ENCODE measurements at places on chromosomes 5 and 9.
A peak's percentile ranks its signal among the peaks of the same experiment; 100 is the strongest.

GRCh38 chr9:120870206-120870605, 6.8 kb downstream of the PHF19 start:
- DNase-seq: no peak

GRCh38 chr9:88544245-88544644, 9.3 kb downstream of the NXNL2 start:
- no peak for DNase-seq

DNA sequence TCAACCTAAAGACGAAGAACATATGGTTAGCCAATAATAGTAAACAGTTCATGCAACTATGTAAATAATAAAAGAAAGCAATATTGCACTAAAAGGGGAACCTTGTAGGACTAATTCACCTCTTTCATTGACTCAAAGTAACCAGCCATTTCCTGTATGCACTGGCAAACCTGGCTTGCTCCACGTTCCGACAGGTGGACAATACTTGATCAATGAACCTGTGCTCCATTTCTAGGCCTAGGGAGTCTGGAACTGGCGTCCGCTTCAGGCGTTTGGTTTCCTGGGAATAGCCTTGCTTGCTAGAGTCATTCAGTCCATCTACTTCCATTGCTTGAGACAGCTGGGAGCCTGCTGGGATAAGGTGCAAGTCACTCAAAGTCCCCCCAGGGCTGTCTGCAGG, 41.6 kb downstream of the PTAR1 start:
- no peak for DNase-seq

DNA sequence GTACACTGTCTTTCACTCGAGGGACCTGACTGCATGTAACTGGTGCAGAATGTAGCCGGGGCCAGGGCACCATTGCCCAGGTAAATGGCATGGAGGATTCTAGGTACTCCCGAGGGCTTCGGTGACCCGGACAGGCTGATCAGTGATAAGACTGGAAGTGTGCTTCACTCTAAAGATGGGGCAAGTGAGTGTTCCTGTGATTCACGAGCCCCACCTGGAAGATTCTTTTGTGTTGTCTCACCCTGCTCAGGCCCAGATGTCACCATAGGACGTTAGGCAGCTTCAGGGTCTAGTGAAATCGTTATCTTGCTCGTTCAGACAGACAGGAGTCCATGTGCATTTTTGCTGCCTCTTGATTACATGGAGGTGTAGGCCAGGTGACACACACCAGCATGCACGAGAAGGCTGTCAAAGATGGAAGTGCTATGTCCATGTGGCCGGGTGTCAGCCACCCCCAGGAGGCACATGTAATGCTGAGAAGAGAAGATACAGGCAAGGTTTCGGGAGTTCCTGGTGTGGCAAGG, 73.9 kb downstream of the WNK2 start:
- DNase-seq: no peak

- DNase-seq: no peak
Observed at GRCh38 chr5:35464757-35465156, 152.9 kb upstream of the SPEF2 start.

- DNase-seq: no peak
Observed at GRCh38 chr9:34072868-34073590, 24.3 kb upstream of the UBAP2 start.

GRCh38 chr5:147918899-147919298, 12.6 kb upstream of the C5orf46 start:
- peak; percentile 34 for DNase-seq

DNA sequence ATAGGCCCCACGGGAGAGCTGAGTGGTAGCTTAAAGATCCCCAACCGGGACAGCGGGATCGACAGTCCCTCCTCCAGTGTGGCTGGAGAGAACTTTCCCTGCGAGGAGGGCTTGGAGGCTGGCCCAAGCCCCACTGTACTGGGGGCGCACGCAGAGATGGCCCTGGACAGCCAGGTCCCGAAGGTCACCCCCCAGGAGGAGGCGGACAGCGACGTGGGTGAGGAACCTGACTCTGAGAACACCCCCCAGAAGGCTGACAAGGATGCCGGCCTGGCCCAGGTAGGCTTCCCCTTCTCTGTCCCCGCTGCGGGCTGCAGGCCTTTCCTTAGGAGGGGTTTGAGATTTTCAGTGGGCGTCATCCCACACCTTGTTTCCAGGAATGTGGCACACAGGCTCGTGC, 29.1 kb downstream of the FGD3 start:
- no peak for DNase-seq

DNA sequence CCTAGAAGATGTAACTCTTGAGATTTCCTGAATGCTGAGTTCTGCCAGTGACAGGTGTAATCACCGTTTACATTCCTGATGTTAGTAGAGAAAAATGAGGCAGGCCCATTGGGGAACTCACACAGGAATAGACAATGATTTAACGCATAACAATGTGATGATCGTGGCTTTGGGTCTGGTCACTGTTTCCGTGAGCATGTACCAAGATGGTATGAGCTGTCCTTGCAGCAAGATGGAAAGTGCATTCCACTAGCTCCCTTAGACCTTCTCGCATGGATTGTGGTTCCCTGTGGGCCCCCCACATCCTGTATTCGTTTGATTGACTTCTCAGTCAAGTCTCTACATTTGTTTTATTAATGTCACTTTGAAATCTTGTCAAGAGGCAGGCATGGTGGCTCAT, 124.0 kb upstream of the DAP start:
- no peak for DNase-seq

DNA sequence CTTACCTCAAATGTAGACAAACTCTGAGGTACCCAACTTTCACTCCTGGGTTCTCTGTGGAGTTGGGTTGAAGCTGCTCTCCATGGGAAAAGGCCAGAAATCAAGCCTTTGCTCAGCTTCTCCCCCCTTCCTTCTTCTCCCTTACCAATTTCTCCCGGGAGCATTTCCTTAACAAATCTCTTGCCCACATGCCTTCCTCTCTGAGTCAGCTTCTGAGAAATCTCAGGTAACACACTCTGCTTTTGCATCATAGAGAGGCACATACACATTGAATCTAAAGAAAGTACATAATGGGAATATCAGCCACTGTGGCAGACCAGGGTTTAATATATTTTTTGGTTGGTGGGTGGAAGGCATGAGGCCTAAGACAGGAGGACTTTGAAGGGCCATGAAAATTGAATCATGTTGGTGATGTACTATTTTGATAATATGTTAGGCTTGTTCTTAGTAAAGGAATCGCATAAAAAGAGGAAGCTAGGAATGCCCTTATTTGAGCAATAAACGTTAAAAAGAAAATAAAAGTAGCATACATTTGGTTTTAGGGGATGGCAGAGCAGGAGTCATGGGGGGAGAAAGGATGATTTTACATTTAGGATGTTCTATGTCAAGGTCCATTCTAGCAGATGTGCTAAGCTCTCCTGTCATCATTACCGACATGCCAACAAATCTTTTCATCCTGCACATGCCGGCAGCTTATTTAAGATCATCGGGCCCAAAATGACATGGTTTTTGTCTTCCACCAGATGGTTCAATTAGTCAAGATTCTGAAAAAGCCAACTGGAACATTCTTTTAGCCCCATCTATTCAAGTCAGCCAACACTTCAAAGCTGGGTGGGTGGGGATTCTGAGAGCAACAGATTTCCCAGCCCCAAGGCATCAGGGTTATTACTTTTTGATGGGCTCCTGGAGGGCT, 199.5 kb upstream of the CLINT1 start:
- no peak for DNase-seq

DNA sequence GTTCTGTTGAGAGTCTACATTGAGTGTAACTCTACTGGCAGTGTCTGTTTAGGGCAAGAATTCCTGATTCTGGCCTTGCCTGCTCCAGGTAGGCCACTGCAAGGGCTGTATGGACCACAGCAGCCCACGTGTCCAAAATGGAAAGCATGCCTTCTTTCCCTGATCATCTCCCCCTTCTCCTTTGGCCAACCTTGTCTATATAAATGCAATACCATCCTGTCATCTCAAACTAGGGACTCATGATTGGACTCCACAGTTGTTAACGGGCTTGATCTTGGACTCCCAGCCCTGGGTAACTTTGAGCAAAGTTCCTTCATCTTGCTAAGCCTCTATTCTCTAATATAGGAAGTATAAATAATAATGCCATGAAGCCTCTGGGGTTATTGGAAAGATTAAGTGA, 533.6 kb downstream of the BNC2 start:
- DNase-seq: no peak

GRCh38 chr5:50720061-50720710, 53.7 kb downstream of the PARP8 start:
- no peak for DNase-seq

DNA sequence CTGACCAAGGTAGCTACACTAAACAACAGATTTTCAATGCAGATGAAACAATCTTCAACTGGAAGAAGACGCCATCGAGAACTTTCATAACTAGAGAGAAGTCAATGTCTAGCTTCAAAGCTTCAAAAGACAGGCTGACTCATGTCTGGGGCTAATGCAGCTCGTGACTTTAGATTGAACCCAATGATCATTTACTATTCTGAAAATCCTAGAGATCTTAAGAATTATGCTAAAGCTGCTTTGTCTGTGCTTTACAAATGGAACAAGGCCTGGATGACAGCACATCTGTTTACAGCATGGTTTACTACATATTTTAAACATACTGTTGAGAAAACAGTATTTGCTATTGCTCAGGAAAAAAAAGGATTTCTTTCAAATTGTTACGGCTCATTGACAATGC, 54.9 kb downstream of the RICTOR start:
- no peak for DNase-seq

GRCh38 chr5:98513380-98513779, 260.1 kb upstream of the RGMB start:
- DNase-seq: peak; percentile 37

GRCh38 chr5:4576161-4576748, 563.9 kb upstream of the ADAMTS16 start:
- DNase-seq: no peak

GRCh38 chr5:174364676-174365075, 319.2 kb downstream of the NSG2 start:
- no peak for DNase-seq

- DNase-seq: no peak
Observed at GRCh38 chr9:13377171-13377925, 97.9 kb upstream of the MPDZ start.

DNA sequence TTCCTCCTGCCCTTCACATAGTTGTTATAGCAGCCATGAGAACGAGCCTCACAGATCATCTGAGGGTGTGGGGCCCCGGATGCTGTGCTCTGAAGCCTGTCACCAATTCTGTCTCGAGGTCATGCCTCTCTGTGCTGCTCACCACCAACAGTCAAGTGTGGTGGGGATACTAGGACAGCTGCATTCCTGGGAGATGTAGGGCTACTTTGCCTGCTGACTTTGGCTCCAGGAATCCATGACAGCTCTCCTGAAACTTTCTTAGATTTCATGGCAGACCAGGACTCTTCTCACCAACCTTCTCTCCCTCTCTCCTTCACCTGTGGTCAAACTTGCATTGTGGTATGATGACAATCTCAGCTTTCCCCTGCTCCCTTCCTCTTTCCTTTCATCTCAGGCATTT, 395.9 kb downstream of the PSAT1 start:
- DNase-seq: no peak

DNA sequence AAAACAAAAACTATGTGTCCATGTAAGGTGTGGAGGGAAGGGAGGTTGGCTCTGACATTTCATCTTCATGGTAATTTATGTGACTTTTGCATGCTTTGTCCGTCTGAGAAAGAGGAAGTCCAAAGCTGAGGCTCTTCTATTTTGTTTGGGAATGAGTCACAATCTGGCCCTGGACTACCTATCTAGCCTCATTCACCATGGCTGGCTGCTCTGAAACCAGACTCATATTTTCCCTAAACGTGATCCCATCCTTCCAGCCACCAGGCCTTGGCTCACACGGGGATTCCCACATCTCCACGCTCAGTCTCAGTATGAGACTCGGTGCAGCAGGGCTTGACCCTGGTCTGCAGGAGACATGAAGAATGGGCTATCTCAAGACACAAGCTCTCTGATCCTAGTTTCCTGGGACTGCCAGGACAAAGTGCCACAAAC, 672.8 kb downstream of the ACTL7B start:
- DNase-seq: no peak

DNA sequence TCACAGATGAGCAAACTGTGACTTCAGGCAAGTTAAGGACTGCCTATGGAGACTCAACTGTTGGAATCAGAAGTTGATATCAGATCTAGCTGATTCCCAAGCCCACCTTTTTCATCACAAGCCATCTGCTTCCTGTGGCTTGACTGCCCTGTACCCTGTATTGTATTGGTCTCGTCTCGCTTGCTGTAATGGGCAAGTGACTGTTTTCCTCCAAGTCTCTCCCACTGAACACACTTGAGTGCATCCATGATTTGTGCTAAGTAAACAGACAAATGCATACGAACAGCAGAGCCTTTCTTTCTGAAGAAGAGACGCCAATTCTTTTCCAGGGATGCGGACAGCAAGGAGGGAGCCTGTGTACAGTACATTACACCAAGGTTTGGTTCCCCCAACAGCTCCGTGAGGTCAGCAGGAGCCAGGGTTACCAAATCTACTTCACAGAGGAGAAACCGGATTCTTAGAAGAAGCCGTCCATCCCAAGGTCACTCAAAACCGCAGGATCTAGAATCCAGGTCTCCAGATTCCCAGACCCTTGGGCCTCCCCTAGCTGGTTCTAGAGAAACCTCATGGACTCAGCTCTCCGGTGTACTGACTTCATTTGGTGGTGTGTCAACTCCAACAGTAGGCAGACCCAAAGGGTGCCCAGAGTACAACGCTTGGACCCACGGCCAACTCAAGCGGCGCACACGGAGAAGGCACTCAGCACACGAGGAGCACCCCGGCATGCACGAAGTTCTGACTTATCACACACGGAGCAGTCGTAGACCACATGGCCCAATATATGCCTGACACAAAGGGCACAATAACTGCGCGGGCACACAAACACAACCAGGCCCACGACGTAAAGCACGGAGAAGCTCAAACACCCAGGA, 1.1 kb downstream of the BAG1 start:
- no peak for DNase-seq

- no peak for DNase-seq
Observed at GRCh38 chr9:108865037-108865436, 3.0 kb downstream of the ACTL7A start.

- DNase-seq: no peak
Observed at GRCh38 chr9:34663303-34663605, 797 bp upstream of the CCL27 start.

- peak; percentile 28 for DNase-seq
Observed at GRCh38 chr9:12775679-12776512, 1.1 kb downstream of the LURAP1L start.

GRCh38 chr5:57779383-57780223, 297.0 kb upstream of the ACTBL2 start:
- DNase-seq: peak; percentile 2

DNA sequence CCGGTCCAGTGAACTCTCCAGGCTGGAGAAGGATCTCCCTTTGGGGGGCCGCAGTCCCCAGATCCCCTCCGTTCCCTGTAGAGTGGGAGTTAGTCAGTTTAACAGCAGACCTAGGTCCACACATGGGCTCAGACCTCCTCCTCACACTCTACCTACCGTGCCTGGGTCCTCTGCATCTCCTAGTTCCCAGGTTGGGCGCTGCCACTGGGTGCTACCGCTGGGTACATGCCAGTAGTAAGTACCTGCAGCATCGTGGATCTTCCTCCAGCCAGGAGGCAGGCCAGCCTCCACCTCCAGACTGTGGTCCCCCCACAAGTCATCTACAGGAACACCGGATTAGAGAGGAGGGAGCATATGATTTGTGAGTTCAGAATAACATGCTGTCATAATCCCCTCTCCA, 802 bp downstream of the APBB3 start:
- DNase-seq: no peak
